ENCODE measurements at places on chromosomes 16 and 17. TPM values are rescaled to one million over a fixed set of nuclear protein-coding genes. Genes with fewer than 3 reads are reported as not detected.

- no peak overlapping the region for H3K27ac ChIP-seq
- H3K4me1 ChIP-seq = no peaks in the 10 kb centered on the region
- H3K36me3 ChIP-seq = no peaks in the 10 kb centered on the region
- H3K4me3 ChIP-seq = no peak overlapping the region
- H3K27me3 ChIP-seq = no peaks in the 10 kb centered on the region
These were observed 267.9 kb upstream of the HSBP1 start for GRCh38 chr16:83539736-83540490.

LMF1 gene
- 40.0 TPM for total RNA-seq

EFCAB13 gene
- total RNA-seq = 5.7 TPM

DNA sequence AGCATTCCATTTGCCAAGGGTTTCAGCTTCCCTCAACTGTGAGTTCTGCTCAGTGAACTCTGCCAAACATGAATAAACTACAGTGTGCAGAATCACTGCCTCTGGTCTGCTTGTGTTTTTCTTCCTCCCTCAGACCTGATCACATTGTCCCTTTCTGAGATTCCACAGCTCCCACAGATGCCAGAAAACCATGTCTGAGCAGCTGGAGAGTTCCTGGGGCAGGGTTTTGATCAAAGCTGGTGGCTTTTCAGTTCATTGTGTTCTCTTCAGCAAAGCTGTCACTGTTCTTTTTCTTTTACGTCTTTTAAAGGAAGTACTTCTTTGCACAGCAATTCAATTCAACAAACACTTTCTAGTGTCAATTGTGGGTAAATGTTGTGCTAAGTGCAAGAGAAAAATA is 555.8 kb downstream of the RBFOX1 start:
- DNase-seq = no peak
- H3K36me3 ChIP-seq = no peaks in the 10 kb centered on the region
- no peak overlapping the region for H3K27ac ChIP-seq
- no peaks in the 10 kb centered on the region for H3K27me3 ChIP-seq

SLC13A2 gene
- total RNA-seq = not detected

GRCh38 chr17:75090871-75091854 is 3.4 kb downstream of the SLC16A5 start:
- peaks cover 24% of the 10 kb centered on the region for H3K4me1 ChIP-seq
- H3K27ac ChIP-seq = no peak overlapping the region
- no peak for DNase-seq
- H3K36me3 ChIP-seq = no peaks in the 10 kb centered on the region
- no peak overlapping the region for H3K4me3 ChIP-seq
- no peaks in the 10 kb centered on the region for H3K27me3 ChIP-seq

DNA sequence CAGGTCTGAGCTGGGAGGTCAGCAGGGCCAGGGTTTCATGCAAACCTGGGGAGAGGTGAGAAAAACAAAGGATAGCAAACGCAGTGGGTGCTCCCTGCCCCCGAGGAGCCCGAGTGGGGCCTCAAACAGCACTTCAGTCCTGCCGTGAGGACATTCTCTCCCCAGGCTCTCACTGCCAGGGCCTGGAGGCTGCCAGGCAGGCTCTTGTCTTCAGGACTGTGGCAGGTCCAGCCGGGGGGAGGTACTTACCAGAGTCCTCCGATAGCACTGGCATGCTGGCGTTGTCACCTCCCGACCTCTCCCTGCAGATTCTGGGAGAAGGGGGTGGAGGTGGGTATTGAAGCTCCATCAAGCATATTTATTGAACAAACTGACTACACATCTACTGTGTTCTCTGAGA is 1.3 kb downstream of the MPP3 start:
- DNase-seq = no peak
- peaks cover 9% of the 10 kb centered on the region for H3K4me1 ChIP-seq
- no peak overlapping the region for H3K27ac ChIP-seq

GRCh38 chr16:19439483-19439882 is 21.8 kb downstream of the TMC5 start:
- H3K27ac ChIP-seq = no peak overlapping the region
- H3K27me3 ChIP-seq = peaks cover 3% of the 10 kb centered on the region
- H3K4me3 ChIP-seq = no peak overlapping the region

DNA sequence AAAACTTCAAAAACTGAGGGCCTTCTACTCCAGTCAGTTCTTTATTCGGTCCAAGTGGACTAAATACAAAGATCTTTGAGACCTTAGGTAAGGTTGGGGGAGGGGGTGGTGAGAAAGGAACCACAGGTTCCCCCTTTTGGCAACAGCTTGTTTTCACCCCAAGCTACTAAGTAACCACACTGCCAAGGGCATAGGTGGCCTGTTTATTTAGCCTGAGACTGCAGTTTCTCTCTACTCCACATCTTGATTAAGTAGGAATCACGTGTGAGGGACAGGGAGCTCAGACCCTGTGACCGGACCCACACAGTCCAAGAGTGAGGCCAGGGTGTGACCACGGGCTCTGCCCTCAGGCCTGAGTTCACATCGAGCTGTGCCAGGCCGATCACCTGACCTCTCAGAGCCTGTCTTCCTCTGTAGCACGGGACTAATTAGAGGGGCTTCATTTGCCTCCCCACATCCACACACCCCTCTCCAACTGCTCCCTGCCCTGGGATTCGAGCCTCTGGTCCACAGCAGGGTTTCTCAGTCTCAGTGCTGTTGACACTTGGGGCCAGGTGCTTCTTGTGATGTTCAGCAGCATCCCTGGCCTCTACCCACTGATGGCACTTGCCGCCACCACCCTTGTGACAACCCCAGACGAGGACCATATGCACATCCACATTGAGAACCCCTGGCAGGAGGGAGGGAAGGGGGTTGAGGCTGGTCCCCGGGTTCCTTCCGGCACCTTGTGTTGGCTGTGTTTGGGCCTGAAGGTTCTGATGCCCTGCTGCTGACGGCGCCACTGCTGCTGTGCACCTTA is 17.8 kb downstream of the ST6GALNAC2 start:
- peaks cover 26% of the 10 kb centered on the region for H3K36me3 ChIP-seq
- no peaks in the 10 kb centered on the region for H3K27me3 ChIP-seq
- DNase-seq = no peak
- H3K27ac ChIP-seq = no peak overlapping the region

TBC1D3H gene
- total RNA-seq = not detected

SLC35G6 gene
- total RNA-seq = not detected

DNA sequence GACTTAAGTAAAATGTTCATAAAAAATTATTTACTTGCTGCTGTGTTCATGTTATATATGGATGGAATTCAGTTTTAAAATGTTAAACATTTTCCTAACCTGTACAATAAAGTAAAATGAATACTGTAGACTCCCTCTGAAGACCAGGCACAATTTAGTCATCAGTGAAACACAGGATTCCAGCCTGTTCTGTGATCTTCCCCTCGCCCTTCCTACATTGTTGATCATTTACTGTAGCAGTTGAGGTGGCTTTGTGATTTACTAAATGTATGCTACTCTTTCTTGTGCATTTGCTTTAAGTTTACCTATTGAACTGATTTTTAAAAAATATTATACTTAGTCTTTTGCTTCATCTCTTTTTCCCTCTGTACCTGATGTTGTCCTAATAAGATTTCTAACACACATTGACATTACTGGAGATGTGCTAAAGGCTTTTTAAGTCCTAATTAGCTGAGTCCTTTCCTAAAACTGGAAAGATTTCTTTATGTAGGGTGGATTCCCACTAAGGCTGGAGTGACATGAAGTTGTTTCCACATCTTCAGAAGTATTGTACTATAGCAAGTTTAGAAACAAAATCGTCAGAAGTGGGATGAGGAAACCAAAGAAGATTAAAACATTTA is 38.1 kb downstream of the PHKB start:
- H3K27ac ChIP-seq = no peak overlapping the region
- no peak for DNase-seq
- H3K4me3 ChIP-seq = no peak overlapping the region

DNA sequence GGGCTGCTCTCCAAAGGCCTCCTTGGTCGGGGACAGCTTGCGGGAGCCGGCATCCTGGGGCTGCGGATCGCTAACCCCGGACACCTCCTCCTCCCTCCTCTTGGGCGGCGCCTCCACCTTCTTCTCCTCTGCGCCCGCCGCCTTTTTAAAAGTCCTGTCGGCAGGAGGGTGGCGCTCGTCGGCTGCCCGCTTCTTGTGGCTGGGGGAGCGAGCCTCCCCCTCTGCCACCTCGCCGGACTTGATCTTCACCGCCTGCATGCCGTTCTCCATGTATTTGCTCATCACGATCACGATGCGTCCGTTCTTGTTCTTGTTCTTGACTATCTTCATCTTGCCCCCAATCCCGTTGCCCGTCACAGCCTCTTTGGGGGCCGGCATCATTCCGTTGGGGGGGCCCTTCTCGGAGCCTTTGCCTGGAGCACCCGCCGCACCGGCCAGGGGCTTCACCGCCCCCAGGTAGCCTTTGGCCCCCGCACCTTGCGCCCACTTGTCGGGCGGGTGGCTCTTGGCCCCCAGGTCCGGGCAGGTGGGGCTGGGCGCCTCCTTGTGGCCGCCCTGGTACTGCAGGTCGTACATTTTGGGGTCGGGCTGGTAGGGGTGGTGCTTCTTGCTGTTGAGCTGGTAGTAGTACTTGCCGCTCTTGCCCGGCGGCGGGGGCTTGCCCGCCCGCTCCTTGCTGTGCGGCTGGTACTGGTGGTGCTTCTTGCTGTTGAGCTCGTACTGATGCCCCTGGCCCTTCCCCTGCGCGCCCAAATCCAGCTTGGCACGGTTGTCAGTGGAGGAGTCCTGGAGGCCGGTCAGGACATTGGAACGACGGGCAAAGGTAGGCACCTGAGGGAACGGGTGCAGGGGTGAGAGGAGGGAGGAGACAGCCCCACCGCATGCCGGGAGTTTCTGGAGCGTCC is 4.4 kb downstream of the CBX4 start:
- no peak for DNase-seq
- no peak overlapping the region for H3K27ac ChIP-seq
- H3K36me3 ChIP-seq = peaks cover 14% of the 10 kb centered on the region
- no peaks in the 10 kb centered on the region for H3K27me3 ChIP-seq
- H3K4me3 ChIP-seq = no peak overlapping the region
- H3K4me1 ChIP-seq = peaks cover 59% of the 10 kb centered on the region

DNA sequence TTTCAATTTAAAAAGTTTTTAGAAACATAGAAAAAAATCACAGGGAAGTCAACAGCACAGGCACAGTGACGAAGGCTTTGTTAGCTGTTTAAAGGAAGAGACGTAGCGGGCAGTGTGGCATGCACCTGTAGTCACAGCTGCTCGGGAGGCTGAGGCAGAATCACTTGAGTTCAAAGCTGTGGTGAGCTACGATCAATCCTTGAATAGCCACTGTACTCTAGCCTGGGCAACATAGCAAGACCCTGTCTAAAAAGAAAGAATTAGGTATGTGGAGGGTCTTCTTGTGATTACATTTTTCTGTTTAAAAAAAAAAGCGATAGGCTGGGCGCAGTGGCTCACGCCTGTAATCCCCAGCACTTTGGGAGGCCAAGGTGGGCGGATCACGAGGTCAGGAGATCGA is 50.1 kb downstream of the FOXK2 start:
- H3K4me1 ChIP-seq = no peaks in the 10 kb centered on the region
- no peak overlapping the region for H3K27ac ChIP-seq
- no peaks in the 10 kb centered on the region for H3K27me3 ChIP-seq
- H3K36me3 ChIP-seq = peaks cover 76% of the 10 kb centered on the region
- DNase-seq = no peak
- no peak overlapping the region for H3K4me3 ChIP-seq

NPIPB2 gene
- 17.5 TPM for total RNA-seq

DNA sequence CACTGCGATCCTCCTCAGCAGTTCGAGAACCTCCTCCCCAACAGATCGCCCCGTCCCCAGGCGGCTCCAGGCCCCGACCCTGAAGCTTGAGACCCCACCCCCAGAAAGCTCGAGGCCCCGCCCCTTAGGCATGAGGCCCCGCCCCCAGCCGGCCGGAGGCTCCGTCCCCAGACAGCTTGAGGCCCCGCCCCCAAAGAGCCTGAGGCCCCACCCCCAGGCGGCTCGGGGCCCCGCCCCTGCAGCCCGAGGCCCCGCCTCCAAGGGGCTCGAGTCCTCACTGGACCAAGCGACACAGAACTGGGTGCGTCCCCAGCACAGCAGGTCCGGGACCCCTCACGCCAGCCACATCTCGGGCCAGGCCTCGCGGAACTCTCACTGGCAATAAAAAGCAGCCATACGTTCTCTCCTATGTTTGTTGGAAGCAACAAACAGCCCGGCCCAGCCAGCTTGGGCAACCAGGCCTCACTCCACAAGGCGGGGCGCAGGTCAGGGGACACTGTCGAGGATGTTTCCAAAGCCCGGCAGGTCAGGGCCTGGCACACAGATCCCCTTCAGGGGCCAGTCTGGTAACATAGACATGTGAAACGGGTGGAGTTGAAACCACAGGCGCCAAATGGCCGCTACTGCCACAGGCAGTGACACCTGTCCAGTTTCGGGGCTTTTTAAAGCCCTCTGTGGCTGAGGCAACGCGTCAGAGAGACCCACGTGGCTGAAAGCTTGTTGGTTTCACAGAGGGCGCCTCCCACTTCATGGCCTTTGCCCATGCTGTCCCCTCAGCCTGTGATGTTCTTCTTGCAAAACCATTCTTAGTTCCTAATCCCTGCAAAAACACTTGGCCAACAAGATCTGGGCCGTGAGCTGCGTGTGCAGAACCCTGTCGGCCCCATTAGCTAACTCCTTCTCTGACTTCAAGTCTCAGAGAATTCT is 224.2 kb downstream of the PARN start:
- no peaks in the 10 kb centered on the region for H3K4me1 ChIP-seq
- DNase-seq = no peak
- no peak overlapping the region for H3K27ac ChIP-seq
- H3K27me3 ChIP-seq = no peaks in the 10 kb centered on the region
- no peaks in the 10 kb centered on the region for H3K36me3 ChIP-seq
- H3K4me3 ChIP-seq = no peak overlapping the region

CES4A gene
- total RNA-seq = 11.9 TPM

SPIRE2 gene
- 0.35 TPM for total RNA-seq

GRCh38 chr17:27106982-27107360 is 186.9 kb upstream of the WSB1 start:
- peaks cover 3% of the 10 kb centered on the region for H3K27me3 ChIP-seq
- no peak for DNase-seq
- H3K4me3 ChIP-seq = no peak overlapping the region
- H3K4me1 ChIP-seq = no peaks in the 10 kb centered on the region
- H3K27ac ChIP-seq = no peak overlapping the region

GRCh38 chr17:82414548-82415281 is 3.4 kb upstream of the HEXD start:
- peak; percentile 71 for DNase-seq
- peaks cover 2% of the 10 kb centered on the region for H3K36me3 ChIP-seq
- peaks cover 25% of the 10 kb centered on the region for H3K4me1 ChIP-seq
- no peaks in the 10 kb centered on the region for H3K27me3 ChIP-seq
- no peak overlapping the region for H3K27ac ChIP-seq

GRCh38 chr17:13415871-13416416 is 185.8 kb downstream of the HS3ST3A1 start:
- H3K27me3 ChIP-seq = no peaks in the 10 kb centered on the region
- no peaks in the 10 kb centered on the region for H3K4me1 ChIP-seq
- DNase-seq = no peak
- no peak overlapping the region for H3K4me3 ChIP-seq
- no peaks in the 10 kb centered on the region for H3K36me3 ChIP-seq
- H3K27ac ChIP-seq = no peak overlapping the region
